Smooth muscle cell of the coronary artery (primary cell): ENCODE measurements at places on chromosomes 4 and X. TPM values are rescaled to one million over a fixed set of nuclear protein-coding genes. Genes with fewer than 3 reads are reported as not detected.

Gene NPY5R
- total RNA-seq: not detected in 2 replicates

Gene GPAT3
- total RNA-seq: 1.1 and 4.3 TPM in 2 replicates

Gene PDZD4
- total RNA-seq: 0.08 and 1.1 TPM in 2 replicates

Gene KDM5C
- total RNA-seq: 50.3 and 55.2 TPM in 2 replicates

Gene CCDC110
- total RNA-seq: 0.59 and 1.7 TPM in 2 replicates

Gene ANXA10
- total RNA-seq: 0.94 and 5.1 TPM in 2 replicates

Gene TBC1D9
- total RNA-seq: 27.3 and 29.5 TPM in 2 replicates

Gene ZCCHC12
- total RNA-seq: not detected in 2 replicates

Gene CT47B1
- total RNA-seq: not detected in 2 replicates

Gene NEXMIF
- total RNA-seq: under 0.01 TPM in 1 of 2 replicates, not detected in the other

Gene TKTL2
- not detected in 2 replicates for total RNA-seq

Gene BRS3
- total RNA-seq: not detected in 2 replicates

Gene SPANXA1
- not detected in 2 replicates for total RNA-seq

Gene POU3F4
- not detected in 2 replicates for total RNA-seq

Gene G6PD
- 31.9 and 68.3 TPM in 2 replicates for total RNA-seq

Gene RAB33A
- total RNA-seq: 1.8 and 11.1 TPM in 2 replicates

Gene PAGE4
- total RNA-seq: not detected in 2 replicates

Gene IL13RA1
- 27.1 and 57.8 TPM in 2 replicates for total RNA-seq

Gene CXCL10
- not detected in 2 replicates for total RNA-seq

Gene ARHGEF9
- total RNA-seq: 13.3 and 13.6 TPM in 2 replicates

Gene FHL1
- 66.1 and 85.3 TPM in 2 replicates for total RNA-seq

Gene OPRPN
- not detected in 2 replicates for total RNA-seq

Gene TLR6
- total RNA-seq: 0.60 and 0.94 TPM in 2 replicates

Gene AWAT2
- total RNA-seq: 0.08 TPM in 1 of 2 replicates, not detected in the other

Gene KLHL4
- 1.1 and 4.5 TPM in 2 replicates for total RNA-seq

Gene ARHGAP24
- 33.5 and 51.0 TPM in 2 replicates for total RNA-seq

Gene PF4V1
- total RNA-seq: 3.6 and 10.6 TPM in 2 replicates

Gene NKX6-1
- 0.08 TPM in 1 of 2 replicates, not detected in the other for total RNA-seq

Gene ETNPPL
- total RNA-seq: not detected in 2 replicates
